ENCODE measurements at places on chromosomes 1 and 21. TPM values are rescaled to one million over a fixed set of nuclear protein-coding genes. Genes with fewer than 3 reads are reported as not detected.

The PDPN gene
- total RNA-seq, result not detected

DNA sequence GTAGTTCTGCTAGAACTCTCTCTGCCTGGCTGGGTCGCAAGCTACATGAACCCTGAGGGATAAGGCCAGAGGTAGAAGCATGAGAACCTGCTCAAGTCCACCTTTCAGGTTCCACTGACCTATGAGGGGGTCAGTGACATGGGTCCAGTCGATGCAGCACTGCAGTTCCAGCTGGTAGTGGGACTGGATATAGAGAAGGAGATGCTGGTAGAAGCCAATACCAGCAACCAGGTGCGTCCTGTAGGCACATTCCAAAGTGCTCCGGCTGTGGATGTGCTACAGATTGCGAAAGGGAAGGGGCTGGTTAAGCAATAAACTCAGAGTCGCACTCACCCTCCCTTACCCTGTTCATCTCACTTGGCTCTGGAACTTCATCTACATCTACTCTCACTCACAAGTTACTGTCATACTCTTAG, 5.7 kb downstream of the SMG5 start:
- no peak for DNase-seq

DNA sequence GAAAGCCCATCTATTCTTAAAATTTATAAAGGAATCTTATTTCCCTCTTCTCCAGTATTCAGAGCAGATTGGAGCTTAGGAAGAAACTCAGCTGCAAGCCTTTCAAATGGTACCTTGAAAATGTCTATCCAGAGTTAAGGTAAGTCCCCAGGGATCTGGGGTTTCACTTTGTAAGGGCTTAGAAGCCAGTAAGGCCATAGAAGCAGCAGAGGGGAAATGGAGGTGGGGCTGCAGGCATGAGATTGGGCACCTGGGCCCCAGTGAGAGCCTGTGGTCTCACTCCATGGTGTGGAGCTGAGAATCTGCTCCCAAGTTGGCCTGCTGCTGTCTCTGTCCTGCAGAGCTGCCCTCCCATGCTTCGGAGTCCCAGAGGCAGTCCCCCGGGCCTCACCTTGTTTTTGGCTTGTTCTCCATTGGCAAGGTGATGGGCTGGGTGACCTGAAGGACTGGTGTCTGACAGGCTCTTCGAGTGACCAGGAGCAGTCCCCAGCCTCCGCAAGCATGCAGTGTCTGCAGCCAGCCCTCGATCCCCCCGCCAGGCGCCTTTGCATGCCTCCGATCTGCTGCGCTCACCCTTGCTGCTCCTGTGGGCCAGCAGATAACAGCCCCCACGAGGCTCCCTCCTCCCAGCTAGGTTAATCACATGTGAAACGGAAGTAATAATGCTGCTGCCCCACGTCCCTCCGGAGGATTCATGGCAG, 163.1 kb downstream of the PGBD5 start:
- no peak for DNase-seq

DNA sequence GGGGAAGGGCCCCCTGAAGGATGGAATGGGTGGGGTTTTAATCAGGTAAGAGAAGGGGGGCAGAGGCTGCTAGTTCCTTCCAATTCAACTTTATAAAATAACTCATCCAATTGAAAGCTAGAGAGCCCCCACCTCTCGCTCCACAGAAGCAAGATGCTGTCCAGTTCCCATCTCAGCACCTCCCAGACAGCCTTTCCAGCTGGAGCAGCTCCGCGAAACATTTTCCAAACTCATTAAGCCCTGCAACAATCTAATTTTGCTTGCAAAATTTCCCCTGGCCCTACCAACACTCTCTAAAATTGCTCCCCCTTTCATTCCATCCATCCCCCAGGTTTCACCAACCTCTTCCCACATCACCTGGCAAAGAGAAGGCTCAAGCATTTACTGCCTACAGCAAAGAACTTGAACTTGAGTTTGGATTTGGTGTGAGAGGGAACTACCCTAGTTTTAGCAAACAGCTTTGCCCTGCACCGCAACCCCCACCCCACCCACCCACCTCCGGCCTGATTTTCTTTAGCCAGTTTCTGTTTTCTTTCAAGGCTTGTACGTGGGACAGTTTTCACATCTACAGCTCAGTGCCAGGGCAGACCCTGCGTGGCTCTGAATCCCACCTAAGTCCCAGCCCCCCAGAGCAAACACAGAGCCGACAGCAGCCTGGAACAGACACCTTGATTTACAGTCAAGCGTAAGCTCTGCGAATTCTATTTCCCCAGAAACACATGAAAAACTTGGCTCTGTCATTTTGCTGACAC, 46.7 kb downstream of the SYF2 start:
- DNase-seq, result no peak

GRCh38 chr1:217453816-217454215, 177.1 kb downstream of the GPATCH2 start:
- no peak for DNase-seq

GRCh38 chr1:17667641-17668040, 87.5 kb upstream of the ACTL8 start:
- DNase-seq, result no peak

The KLF18 gene
- total RNA-seq, result not detected

- DNase-seq, result peak; percentile 84
Observed at GRCh38 chr1:169427081-169427641, at the start of gene CCDC181. TSS of gene CCDC181 (minus strand) at chr1:169427474. CDS start at chr1:169424927, 2,547 bp downstream.

The ANKRD35 gene
- 1.1 TPM for total RNA-seq

GRCh38 chr1:5329068-5329739, 663.0 kb downstream of the NPHP4 start:
- DNase-seq, result no peak

- DNase-seq, result no peak
Observed at GRCh38 chr1:45297666-45298356, 28.9 kb upstream of the HPDL start.
